ENCODE measurements at places on chromosomes 6 and 20. TPM values are rescaled to one million over a fixed set of nuclear protein-coding genes. Genes with fewer than 3 reads are reported as not detected.

ADAM33 gene
- total RNA-seq = 0.03 TPM

HLA-G gene
- not detected for total RNA-seq

VSX1 gene
- 1.2 TPM for total RNA-seq

ACAT2 gene
- total RNA-seq = 28.5 TPM

CEP250 gene
- 29.5 TPM for total RNA-seq

Data from A549 treated with CORT108297 at 1 μM for 4 hours (cell line).